CD4-positive, alpha-beta T cell treated with Interleukin-1 beta for 1 hour (primary cell): ENCODE measurements at places on chromosomes 12 and 14.
A peak's percentile ranks its signal among the peaks of the same experiment; 100 is the strongest.

- DNase-seq: peak; percentile 52
Observed at GRCh38 chr14:100557658-100558057, 29.6 kb downstream of the BEGAIN start.

- no peak for DNase-seq
Observed at GRCh38 chr12:26455936-26456574, 260.7 kb downstream of the SSPN start.

DNA sequence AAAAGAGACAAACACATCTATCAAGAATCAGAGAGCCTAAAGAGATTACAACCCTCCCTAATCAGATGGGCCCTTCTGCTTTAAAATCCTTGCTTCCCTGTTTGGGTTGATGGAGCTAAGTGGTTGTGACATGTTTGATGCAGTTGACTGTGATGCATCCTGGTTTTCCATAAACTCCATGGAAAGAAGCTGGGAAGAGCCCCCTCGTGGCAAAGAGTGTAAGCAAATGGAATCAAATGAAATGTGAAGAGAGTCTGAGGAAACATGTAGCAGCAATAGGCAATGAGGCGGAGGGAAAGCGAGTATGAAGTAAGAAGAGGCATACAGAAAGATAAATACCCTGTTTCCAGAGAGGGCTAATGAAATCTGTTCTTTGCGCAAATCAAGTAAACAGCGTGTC is 70.4 kb upstream of the SLCO1C1 start:
- no peak for DNase-seq

GRCh38 chr12:75870878-75871277 is 160.7 kb downstream of the PHLDA1 start:
- no peak for DNase-seq

- DNase-seq: peak; percentile 77
Observed at GRCh38 chr14:101442451-101442850, 118.8 kb upstream of the DIO3 start.

GRCh38 chr12:99282624-99283023 is 364.9 kb upstream of the GARIN6 start:
- DNase-seq: no peak

DNA sequence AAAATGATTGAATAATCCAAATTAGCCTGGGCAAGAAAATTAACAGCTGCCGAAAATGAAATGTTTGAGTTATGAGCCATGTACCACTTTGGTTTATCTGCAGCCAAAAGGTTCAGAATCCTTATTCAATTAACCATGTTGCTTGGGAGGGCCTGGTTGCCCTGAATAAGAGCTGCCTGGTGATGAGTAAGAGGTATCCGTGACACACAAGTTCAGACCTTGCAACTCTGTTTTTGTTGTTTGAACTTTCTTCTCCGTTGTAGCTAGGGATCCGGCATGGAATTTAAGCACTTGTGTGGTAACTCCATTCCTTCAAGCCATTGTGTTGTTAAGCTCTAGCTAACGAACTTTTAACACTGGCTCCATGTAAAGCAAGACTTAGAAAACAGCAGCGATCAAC is 35.7 kb downstream of the FOXA1 start:
- no peak for DNase-seq

DNA sequence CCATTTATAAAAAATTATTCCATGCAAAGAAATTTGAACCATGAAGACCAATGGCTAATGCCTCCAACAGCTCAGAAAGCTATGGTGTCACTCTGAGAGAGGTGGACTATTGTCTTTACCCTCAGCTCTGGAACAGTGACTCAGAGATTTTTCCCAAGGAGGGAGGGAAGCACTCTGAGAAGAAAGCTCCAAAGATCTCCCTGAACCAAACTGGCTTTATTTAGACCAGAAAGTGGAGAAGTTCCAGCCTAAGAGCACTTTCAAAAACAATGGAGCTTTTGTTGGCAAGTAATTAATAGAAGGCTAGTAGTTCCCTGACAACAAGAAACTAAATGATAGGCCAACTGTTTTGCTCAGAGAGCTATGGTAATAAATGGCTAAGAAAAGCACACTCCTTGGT is 599.9 kb upstream of the MDGA2 start:
- no peak for DNase-seq

- no peak for DNase-seq
Observed at GRCh38 chr14:100888789-100889315, 14.7 kb downstream of the RTL1 start.

DNA sequence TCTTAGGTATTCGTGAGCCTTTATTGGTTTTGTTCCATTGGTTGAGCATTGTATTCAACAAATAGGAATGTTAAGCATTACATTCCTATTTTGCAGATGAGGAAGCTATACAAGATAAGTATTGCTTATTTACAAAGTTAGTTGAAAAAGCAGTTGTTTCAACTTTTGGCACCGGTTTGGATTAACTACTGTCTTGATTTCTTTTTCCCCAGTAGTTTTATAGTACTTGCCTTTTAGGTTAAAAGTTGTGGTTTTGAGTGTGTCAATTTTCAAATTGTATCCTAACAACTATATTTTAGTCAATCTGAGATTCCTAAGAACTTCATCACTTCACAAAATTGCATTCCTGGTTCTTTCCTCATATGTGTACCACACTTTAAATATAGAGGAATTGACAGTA is 23.8 kb upstream of the MBIP start:
- DNase-seq: no peak

GRCh38 chr12:75578546-75578945 is 67.1 kb upstream of the KRR1 start:
- no peak for DNase-seq

DNA sequence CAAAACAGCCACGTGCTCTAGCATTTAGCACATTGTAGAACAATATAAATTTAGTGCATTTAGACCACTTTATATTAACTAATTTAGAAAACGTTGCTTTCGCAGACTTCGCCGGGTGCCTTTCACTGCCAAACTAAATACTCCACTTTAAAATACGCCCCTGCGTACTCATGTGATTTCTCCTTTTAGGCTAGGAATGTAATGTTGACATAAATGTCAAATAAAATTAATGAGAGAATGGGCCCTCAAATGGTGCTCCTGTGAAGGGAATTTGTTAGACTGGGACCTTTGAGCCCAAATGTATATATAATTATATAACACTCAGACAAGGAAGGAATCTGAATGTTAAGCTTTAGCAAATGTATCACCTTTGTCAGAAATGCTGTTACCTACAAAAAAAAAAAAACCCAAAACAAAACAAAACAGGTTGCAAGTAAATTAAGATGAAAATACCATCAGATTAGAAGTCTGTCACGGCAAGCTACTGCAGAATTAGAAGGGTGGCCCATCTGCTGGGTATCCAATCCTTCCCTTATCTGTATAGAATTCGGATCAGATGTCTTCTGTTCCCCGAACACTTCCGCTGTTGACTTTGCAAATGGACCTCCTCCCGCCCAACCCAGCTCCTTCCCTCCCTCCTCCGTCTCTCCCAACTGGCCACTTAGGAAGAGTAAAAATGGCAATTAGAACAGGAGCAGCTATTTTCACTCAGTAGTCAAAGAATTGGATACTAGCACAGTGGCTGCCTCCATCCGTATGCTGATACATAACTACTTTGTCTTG is 159.3 kb upstream of the FOXN3 start:
- no peak for DNase-seq

GRCh38 chr12:112182499-112182898 is 57.1 kb downstream of the TRAFD1 start:
- DNase-seq: no peak

DNA sequence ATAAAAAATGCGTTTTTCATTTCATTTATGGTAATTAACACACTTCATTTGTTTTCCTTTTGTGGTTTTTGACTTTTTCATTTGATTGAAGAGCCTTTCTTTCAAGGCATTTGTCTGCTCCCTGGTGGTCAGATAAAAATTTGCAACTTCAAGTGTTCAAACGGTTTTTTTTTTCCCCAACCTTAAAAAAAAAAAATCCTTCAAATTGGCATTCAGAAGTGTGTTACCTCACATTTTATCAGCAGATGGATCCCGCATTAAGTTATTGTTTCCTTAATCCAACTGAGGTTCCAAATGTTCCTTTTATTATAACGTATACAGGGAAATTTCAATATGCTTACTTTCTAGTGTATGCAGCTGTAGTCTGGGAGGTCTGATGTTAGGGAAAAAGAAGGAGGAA is 47.2 kb downstream of the MYF5 start:
- DNase-seq: no peak

GRCh38 chr14:100159094-100159864 is at the start of gene DEGS2:
Gene DEGS2, minus strand, starts transcription at chr14:100159645. Its CDS starts 58 bp downstream, at chr14:100159587.
- DNase-seq: peak; percentile 62

DNA sequence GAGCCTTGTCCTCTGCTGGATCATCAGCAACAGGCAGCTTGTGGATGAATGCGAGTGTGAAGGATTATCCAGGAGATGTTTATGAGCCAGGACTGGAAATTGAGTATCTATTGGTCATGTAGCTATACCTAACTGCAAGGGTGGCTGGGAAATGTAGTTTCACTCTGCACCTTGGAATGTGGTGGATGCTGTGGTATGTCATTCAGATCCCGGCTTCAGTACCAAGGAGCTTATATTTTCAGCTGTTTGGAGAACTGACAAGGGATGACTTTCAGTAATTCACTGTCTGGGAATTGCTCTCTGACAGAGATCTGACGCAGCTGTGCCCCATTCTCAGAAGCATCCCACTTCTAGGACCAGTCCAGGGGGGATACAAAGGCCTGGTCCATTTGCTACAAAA is 792.3 kb upstream of the NOVA1 start:
- no peak for DNase-seq

DNA sequence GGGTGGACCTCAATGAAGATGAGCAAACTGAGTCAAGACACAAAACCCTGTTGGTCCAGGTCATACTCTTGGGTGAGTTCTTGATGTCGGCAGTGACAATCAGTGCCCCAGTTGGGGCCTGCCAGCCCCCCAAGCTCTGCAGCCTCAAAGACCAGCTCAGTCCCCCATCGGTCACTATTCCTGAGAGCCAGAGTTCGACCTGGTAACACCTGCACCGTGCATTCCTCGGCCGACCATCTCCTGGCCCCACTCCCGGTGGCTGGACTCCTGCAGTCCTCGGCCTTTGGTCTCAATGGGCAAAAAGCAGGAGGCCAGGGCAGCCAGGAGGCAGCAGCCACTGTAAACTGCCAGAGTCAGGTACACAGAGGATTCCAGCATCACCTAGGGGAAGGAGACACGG is 32.5 kb downstream of the DAO start:
- DNase-seq: no peak

- DNase-seq: no peak
Observed at GRCh38 chr14:70096866-70097265, 91.9 kb downstream of the SLC8A3 start.

DNA sequence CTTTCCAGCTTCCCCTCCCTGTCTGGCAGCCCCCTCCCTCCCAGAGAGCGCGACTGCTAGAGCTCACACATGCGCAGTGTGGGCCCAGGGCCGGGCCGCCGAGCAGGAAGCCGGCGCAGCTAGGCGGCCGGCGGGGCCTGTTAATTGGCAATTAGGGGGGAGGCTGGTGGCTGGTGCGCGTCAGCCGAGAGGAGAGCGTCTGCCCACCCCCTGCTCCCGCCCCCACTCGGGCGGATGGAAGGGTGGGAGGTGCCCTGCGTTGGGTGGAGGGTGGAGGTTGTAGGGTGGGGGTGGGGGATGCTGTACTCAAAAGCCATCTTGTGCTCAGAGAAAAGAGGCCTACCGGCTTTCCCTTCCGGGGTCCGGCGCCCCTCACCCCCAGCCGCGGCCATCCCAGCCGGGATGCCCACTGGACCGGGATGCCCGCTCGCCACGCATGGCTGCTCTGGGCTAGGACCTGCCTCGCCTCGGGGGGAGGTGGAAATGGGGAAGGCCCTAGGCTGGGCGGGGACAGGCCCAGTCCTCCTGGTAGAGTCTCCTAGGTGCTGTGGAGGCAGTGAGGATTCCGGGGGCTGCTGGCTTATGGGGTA is 9.2 kb downstream of the HOXC8 start:
- DNase-seq: peak; percentile 82

DNA sequence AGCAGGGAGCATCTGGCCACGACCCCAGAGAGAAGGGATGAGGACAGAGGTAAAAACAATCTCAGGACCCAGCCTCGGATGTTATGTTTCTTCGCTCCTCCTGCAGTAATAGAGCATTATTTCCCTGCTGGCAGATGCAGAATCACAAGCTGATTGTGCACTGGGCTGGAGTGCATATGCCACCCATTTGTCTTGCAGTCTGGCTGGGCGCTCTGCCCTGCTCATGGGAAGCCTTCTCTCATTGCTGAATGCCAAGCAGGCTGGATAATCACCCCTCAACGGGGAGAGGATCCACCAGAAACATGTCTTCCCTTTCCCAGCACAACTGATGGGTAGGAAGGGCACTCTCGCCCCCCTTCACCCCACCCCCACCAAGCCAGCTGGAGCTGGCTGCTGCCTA is 8.5 kb upstream of the VASH1 start:
- no peak for DNase-seq

- no peak for DNase-seq
Observed at GRCh38 chr12:27762757-27763156, 17.3 kb upstream of the KLHL42 start.

DNA sequence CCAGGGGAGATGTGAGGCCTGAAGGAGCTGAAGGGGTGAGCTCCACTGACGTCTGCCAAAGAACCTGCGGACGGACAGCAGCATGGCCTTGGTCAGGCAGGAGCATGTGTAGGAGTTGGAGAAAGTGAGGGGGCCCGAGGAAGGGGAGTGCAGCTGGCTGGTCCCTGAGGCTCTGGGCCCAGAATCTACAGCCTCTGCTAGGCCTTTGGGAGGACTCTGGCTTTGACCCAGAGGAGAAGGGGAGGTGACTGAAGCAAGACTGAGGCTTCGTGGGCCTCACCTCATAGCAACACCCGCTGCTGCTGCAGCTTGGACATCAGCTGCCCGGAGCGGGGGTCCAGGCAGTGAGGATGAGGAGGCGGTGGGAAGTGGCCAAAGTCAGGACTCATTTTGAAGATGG is 216.6 kb upstream of the FKBP4 start:
- no peak for DNase-seq

DNA sequence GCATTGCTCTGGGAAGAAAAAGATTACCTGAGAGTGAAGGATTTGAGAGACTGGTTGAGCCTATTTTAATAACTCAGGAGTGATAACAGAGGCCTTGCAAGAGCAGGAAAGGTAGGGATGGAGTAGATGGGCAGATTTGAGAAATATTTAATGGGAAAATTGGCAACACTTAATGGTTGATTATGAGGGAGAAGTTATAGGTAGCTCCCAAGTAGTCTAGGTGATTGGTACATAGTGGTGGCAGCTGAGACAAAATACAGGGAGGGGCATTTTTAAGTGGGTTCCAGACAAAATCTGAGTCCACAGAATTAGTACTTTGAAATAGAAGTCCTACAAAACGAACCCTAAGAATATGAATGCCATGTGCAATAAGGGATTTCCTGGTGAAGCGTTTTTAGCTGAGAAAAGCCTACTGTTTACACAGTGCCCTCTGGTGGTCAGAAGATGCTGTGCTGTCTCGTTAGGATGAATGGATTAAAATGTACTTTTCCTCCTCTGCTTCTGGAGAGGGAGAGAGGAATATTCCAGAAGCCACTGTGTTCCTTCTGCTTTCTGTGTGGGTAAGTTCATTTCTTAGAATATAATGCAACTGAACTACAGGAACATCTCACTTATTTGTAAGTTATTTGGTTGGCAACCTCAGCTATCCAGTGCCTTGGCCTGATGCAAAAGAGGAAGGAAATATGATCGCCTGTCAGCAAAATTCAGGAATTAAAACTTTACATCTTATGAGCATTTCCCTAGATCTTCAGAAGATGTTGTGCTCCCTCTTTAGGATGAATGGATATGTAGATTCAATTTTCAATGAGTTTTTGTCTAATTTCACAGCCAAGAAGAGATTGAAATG is 6.5 kb downstream of the ZBTB1 start:
- peak; percentile 77 for DNase-seq
